ENCODE measurements at places on chromosomes 3 and 15.

- DNase-seq, result no peak
Measured at GRCh38 chr3:4615750-4616149, 122.6 kb downstream of the ITPR1 start.

DNA sequence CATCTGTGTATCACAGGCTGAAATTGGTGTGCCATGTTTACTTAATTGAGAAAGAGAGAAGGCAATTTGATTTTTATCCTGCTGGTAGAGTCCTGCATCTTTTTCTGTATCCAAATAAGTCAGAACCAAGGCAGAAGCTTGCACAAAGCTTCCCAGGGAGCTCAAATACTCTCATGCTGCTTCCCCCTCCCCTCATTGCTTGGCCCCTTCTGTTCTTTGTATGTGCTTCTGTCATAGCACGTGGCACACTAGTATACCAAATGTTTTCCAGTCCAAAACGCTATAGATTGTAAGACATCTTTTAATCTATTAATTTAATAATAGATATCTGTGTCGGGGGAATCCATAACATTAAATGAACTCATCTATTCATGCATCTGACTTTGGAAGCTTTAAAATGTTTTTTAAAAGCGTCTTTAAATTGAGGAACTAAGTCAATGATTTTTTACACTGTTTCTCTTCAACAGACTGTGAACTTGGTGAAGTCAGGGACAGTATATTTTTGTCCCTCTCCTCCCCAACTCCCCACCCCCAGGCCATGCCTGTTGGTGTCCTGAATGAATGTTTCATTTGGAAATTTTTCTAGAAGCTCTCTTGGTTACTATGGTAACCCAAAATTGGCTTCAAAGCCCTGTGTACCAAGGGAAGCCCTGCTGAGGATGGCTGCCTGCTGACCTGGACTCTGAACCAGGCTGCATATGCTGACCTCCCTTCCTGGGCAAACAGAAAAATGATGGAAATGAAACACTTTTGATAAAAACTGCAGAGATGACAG, 26.2 kb upstream of the SLC35G2 start:
- DNase-seq, result no peak

DNA sequence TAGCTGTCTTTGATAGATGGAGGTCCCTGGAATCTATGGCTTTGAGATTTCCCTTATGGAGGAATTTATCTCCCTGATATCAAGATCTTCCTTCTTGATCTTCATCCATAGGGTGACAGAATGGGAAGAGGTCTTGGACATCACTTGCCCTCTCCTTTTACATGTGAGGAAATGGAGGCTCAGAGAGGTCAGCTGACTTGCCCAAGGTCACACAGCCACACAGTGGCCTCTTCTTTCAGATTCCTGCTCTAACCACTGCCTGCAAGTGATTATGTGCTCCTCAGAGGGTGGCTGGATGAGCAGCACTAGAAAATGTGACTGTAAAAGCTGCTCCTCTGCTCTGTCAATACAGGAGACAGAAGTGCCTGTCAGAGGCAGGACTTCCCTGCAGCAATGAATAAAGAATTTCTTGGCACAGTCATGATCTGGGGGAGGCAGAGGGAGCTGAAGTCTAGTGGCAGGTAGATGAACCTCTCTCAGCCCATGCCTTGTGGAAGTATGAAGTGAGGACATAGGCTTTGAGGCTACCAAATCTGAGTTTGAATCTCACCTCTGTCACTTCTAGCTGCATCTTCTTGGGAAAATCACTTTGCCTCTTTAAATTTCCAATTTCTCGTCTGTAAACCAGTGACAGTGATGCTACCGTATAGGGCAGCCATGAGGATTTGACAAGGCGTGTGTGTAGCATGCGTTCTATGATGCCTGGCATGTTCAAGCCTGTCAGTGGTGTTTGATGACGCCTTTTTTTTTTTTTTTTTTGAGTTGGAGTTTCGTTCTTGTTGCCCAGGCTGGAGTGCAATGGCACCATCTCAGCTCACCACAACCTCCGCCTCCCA, 12.0 kb downstream of the SSUH2 start:
- DNase-seq, result no peak

- DNase-seq, result no peak
Measured at GRCh38 chr15:35206060-35206675, 121.1 kb upstream of the NANOGP8 start.

DNA sequence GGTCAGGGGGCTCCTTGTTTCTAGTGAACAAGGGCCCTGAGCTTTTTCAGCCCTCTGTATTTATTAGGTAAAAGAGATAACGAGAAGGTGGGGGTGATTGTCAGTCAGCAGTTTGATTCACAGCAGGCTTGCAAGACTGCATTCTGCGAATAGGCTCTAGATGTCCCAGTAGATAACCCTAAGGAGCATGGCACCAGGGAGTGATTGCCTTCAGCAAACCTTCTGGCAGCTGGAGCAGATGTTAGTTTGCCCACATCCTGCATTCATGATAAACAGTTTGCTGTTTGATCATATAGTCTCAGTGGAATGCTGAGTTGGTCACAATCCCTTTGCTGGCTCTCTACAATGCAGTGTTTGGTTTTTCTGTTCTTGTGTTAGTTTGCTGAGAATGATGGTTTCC, 161.3 kb upstream of the GADL1 start:
- no peak for DNase-seq

DNA sequence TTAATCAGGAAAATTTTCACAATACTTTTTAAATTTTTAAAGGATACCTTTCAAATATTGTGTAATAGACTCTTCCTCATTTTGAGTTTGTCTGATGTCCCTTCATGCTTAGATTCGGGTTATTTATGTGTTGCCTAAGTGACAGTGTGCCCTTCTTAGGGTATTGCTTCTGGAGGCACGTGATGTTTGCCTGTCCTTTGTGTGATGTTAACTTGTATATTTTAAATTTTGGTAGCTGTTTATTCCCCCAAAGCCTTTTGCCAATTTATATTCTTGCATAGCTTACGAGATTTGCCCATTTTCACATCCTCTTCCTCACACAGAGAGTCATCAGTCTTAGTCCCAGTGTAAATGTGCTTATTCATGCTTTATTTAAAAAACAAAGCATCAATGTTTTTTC, 433.1 kb downstream of the EPHB1 start:
- no peak for DNase-seq

- DNase-seq, result no peak
Measured at GRCh38 chr3:160482796-160483195, 33.2 kb upstream of the TRIM59 start.
